Central memory CD8-positive, alpha-beta T cell (primary cell): ENCODE measurements at places on chromosomes 5 and 9.

DNA sequence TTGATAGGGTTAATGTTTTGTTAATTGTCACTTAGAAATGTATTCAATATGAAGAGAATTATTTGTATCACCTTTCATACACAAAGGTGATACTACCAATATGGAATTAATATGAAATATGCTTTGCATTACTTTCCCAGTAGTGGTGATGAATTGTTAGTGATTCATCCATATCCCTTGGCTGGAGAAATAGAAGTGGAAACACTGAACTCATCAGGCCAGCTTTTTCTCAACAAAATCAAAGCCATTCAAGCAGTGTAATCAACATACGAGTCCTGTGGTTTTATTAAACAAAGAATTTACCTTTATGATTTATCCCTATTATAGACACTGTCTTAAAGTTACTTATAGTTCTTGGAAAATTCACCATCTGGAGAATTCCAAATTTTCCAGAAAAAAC is 264.0 kb upstream of the MEF2C start:
- H3K4me1 ChIP-seq, result no peaks in the 10 kb centered on the region
- no peaks in the 10 kb centered on the region for H3K27me3 ChIP-seq
- H3K4me3 ChIP-seq, result no peak overlapping the region
- H3K27ac ChIP-seq, result no peak overlapping the region

DNA sequence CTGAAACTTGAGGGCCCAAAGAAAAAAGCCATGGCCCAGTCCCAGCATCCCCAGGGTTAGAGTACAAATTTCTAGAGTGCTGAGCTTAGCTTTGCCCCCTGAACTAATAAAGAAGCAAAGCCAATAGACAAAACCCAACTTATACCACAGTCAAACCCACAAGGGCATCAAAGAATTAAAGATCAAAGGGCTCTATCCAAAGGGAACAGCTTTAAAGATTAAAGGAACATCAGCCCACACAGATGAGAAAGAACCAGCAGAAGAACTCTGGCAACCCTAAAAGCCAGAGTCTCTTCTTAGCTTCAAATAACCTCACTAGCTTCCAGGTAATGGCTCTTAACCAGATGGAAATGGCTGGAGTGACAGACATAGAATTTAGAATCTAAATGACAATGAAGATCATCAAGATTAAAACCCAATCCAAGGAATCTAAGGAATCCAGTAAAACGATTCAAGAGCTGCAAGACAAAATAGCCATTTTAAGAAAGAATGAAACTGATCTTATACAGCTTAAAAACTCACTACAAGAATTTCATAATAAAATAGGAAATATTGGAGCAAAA is 93.9 kb downstream of the YIPF5 start:
- H3K4me3 ChIP-seq, result no peak overlapping the region
- H3K27me3 ChIP-seq, result peaks cover 57% of the 10 kb centered on the region
- H3K27ac ChIP-seq, result no peak overlapping the region
- no peak for DNase-seq

DNA sequence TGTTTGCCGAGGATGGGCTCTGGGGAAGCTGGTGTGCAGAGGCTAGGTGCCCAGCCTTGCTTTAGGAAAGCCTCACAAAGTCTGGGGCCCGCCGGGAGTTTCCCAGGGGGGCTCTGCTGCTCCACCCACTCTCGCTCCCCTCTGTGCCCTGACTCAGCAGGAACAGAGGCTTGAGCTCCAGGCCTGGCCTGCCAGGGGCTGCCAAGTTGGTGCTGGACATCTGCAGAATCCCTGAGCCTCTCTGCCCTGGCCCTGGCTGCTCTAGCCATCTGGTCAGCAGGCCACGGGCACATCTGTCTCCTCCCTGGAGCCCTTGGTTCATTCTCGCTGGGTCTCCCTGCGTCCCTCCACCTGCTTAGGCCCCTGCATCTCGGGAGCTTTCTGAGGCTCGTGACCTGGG is 647 bp upstream of the ADAMTSL2 start:
- no peaks in the 10 kb centered on the region for H3K4me1 ChIP-seq
- DNase-seq, result no peak
- peaks cover 63% of the 10 kb centered on the region for H3K27me3 ChIP-seq
- H3K27ac ChIP-seq, result no peak overlapping the region

- peaks cover 29% of the 10 kb centered on the region for H3K4me1 ChIP-seq
- H3K4me3 ChIP-seq, result peak overlapping the region; percentile 91
- peaks cover 20% of the 10 kb centered on the region for H3K27me3 ChIP-seq
- peak overlapping the region; percentile 70 for H3K27ac ChIP-seq
- H3K36me3 ChIP-seq, result peaks cover 16% of the 10 kb centered on the region
These were observed 984 bp upstream of the MRPS2 start for GRCh38 chr9:135499326-135500070.

DNA sequence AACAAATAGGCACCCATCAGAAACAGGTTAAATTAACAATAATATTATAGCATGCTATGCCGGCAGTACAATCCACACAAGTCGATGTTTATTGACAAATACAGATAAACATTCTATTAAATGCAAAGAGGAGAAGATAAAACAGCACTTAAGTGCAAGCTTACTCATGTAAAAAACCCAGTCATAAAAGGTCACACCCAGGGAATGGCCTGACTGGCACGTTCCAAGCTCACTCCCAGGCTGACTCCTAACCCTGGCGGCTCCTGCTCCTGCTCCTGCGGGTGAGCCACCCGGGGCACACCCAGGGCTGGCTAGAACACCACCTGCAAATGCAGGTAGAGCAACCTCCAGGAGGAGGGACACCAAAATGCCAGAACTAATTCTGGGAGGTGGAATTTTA is 66.9 kb downstream of the SEMA4D start:
- H3K27me3 ChIP-seq, result no peaks in the 10 kb centered on the region
- no peak for DNase-seq
- H3K4me1 ChIP-seq, result peaks cover 80% of the 10 kb centered on the region
- H3K4me3 ChIP-seq, result no peak overlapping the region

- H3K27me3 ChIP-seq, result no peaks in the 10 kb centered on the region
- no peaks in the 10 kb centered on the region for H3K4me1 ChIP-seq
- no peak overlapping the region for H3K4me3 ChIP-seq
These were observed 118.2 kb downstream of the SSBP2 start for GRCh38 chr5:81632679-81633078.

DNA sequence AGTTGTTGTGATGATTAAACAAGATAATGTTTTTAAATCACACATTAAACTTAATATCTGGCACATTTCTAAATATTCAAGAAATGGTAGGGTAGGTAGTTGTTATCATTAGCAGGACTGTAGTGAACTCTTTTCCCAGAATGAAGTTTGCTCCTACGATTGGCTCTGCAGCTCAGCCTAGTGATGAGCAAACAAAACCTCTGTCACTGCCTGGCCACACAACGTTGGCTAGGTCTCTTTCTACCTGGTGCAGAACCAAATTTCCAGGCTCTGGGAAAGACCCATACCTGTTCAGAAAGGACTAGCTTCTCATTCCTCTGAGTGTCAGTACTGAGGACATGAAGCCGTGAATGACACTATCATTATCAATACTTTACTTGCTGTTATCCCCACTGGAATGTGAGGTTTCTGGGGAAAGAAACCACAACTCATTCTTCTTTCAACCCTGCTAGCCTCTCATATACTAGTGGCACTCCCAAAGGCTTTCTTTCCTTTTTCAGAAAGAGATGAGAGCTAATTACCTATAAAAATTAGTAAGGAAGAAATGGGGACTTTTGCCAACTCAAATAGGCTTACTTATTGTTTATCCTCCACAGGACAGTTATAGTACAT is 219.3 kb upstream of the TRIM32 start:
- no peaks in the 10 kb centered on the region for H3K4me1 ChIP-seq
- no peak overlapping the region for H3K27ac ChIP-seq
- peaks cover 2% of the 10 kb centered on the region for H3K36me3 ChIP-seq
- no peak overlapping the region for H3K4me3 ChIP-seq
- DNase-seq, result no peak

GRCh38 chr9:14373336-14373666 is 59.4 kb upstream of the NFIB start:
- peaks cover 20% of the 10 kb centered on the region for H3K27me3 ChIP-seq
- DNase-seq, result no peak
- H3K27ac ChIP-seq, result no peak overlapping the region
- no peaks in the 10 kb centered on the region for H3K4me1 ChIP-seq
- no peak overlapping the region for H3K4me3 ChIP-seq

GRCh38 chr5:39498278-39498952 is 73.6 kb upstream of the DAB2 start:
- no peak for DNase-seq
- H3K4me3 ChIP-seq, result no peak overlapping the region
- no peaks in the 10 kb centered on the region for H3K36me3 ChIP-seq
- no peak overlapping the region for H3K27ac ChIP-seq
- peaks cover 27% of the 10 kb centered on the region for H3K27me3 ChIP-seq

DNA sequence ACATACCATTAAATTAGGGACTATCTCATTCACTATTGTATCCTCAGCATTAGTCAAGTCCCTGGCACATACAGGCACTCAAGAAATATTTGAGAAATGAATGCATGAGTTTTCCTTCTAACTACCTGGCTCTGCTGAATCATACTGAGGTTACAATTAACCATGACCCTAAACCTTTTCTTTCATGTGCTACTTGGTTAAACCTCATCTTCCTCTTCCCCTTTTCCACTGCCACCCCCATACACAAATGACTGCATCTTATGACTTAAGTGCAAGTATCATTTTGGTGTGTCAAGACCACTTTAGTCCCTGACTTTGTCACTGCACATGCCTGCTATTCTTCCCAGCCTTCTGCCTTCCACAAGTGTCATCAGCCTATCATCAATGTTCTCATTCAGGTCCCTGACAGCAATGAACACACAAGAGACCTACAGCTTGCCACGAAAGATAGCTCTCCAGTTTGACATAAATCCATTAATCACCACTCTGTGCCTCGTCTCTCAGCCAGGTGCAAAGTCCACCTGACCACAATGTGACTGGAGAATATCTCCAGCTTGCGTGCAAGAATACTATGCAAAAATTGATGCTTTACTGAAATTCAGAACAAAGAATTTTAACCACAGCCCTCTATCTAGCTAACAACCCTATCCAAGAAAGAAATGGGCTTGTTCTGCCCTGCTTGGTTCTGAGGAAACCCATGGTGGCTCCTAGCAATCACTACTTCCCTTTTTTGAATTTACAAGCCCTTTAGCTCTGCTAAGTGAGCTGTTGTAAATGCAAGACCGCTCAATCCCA is 74.5 kb downstream of the MAPKAP1 start:
- DNase-seq, result no peak
- no peak overlapping the region for H3K4me3 ChIP-seq
- no peak overlapping the region for H3K27ac ChIP-seq
- peaks cover 3% of the 10 kb centered on the region for H3K36me3 ChIP-seq
